Large intestine (tissue), 12 donors: ENCODE measurements at places on chromosomes 5 and 9. TPM values are rescaled to one million over a fixed set of nuclear protein-coding genes. Genes with fewer than 3 reads are reported as not detected.
A peak's percentile ranks its signal among the peaks of the same experiment; 100 is the strongest.

Gene HSDL2
- polyA plus RNA-seq: 49.3 TPM

Gene PCSK5
- 123 TPM for polyA plus RNA-seq

GRCh38 chr9:136838314-136839228 is 3.7 kb upstream of the AJM1 start:
- no peak for DNase-seq

Gene LHX6
- 1.1 TPM for polyA plus RNA-seq

Gene ABL1
- polyA plus RNA-seq: 50.9 TPM

Gene PCDHA13
- 0.72 TPM for polyA plus RNA-seq

Gene SLC6A19
- polyA plus RNA-seq: 295 TPM

GRCh38 chr5:39992617-39993202 is 567.9 kb upstream of the DAB2 start:
- DNase-seq: no peak

- no peak for DNase-seq
These were observed at the start of gene BRINP1 for GRCh38 chr9:119368681-119369581. Gene BRINP1, minus strand, starts transcription at chr9:119369435. Its CDS starts 56,080 bp downstream, at chr9:119313355.

GRCh38 chr5:150192462-150192861 is 2.6 kb downstream of the SLC6A7 start:
- no peak for DNase-seq

DNA sequence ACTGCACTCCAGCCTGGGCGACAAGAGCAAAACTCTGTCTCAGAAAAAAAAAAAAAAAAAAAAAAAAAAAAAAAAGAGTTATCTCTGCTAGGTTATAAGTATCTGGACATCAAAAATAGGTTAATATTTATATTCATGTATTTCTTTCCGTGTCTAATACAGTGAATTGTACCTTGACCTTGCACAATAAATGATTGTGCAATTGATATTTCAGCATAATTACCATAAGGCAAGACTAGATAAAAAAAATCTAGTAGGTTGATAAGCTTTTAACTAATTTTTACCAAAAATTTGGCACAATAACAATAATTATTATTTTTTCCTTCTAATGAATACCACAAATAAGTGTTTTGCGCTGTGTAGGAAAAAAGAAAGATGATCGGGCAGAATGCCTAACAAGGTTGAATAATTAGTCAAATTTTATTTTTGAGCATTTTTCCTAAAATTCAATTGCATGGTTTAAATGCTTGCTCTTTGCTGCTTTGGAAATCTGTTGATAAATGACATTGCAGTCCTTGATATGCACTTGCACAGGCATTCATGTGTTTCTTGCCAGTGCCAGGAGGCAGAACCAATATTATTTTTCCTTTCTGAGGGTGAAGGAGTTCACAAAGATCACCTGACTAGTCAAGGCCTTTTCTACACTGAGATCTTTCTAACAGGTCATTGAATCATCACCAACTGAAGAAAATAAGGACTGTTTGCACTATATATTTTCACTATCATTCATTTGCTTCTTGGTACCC is 127.5 kb downstream of the ARRDC3 start:
- DNase-seq: no peak

GRCh38 chr9:134533850-134534588 is 107.6 kb upstream of the COL5A1 start:
- DNase-seq: no peak

- DNase-seq: no peak
These were observed 2.7 kb upstream of the PLGRKT start for GRCh38 chr9:5440426-5440825.

GRCh38 chr9:114313186-114313585 is 9.7 kb upstream of the ORM1 start:
- no peak for DNase-seq

Gene SOWAHA
- 54.3 TPM for polyA plus RNA-seq

GRCh38 chr9:75471549-75472114 is 383.3 kb downstream of the OSTF1 start:
- no peak for DNase-seq

DNA sequence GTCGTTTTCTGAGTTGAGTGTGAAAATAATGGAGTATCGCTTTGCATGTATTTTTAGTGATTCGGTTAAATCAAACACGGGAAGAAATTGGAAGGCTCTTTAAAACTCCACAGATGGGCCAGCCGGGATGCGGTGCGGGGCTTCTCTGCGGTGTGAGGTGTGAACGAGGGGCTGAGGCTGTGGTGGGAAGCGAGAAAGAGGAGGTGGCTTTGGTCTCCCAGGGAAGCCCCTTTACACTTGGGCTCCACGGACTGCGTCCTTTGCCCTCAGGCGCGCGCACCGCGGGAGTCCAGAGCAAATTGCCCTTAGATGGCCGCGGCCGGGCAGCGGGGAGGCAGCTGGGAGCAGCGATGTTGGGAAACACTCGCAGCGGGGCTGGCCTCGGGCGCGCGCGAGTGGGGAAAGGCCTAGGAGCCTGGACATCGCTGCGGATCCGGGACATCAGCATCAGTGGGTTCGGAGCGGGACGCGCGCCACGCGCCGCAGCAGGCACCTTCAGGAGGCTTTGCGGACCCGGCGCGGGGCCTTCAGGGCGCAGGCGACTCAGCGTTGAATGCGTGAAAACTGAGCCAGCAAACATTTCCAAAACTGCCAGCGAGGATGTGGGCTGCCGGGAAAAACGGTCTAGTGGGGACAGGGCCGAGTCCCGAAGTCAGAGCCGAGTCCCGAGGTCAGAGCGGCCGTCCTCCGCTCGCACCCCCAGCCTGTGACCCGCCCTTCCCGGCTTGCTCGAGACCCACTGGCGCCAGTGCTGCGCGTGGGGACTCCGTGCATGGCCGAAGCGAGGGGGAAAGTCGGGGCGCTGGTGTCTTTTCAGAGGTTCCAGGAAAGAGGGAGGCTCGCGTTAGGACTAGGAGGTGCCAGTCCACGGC is 6.5 kb downstream of the IRX1 start:
- no peak for DNase-seq

GRCh38 chr9:113674436-113674835 is 201.7 kb upstream of the ZNF618 start:
- no peak for DNase-seq

DNA sequence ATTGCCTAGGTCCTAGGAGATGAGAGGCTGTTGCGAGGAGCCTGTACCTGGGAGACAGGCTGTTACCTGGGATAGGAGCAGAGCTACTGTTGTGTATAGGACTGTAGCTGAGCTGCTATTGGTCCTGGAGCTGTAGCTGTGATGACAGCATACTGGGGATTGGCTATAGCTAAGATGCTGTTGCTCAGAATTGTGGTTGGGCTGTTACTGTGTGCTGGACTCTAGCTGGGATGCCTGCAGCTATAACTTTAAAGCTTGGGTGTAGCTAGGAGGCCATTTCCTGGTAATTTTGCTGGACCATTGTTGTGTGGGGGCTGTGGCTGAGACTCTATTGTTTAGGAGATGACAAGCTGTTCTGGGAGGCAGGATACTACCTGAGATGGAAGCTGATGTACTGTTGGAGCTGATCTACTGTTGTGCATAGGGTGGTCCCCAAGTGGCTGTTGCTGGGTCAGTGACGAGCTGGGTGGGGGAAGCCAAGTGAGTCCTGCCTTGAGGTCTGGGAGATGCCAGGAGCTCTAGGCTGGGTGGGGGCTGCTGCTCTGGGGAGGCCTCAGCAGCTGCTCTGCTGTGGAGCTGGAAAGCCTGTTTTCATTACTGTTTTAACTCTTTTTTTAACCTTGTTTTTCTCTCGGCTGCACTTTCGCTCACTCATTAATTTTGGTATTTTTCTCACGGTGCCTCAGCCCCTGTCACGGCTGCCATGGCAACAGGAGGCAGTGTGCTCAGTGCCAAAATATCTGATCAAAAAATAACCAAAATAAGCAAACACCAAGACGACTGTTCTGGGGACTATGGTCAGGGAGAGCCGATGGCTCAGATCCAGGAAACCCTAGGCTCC is 3.0 kb upstream of the PCDH1 start:
- no peak for DNase-seq

Gene FCN2
- 0.04 TPM for polyA plus RNA-seq

DNA sequence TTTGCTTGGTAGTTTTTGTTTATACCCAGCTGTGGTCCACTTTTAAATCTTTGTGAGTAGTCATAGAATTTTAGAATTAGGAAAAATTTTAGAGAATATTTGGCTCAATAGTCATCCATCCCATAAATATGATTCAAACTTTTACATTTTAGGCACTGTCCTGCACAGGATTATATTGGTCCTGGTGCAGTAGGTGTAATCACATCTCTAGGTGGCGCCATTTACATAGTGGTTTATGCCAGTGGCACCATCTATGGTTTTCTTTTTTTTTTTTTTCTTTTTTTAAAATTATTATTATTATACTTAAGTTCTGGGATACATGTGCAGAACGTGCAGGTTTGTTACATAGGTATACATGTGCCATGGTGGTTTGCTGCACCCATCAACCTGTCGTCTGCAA is 260.7 kb upstream of the KCNN2 start:
- no peak for DNase-seq

DNA sequence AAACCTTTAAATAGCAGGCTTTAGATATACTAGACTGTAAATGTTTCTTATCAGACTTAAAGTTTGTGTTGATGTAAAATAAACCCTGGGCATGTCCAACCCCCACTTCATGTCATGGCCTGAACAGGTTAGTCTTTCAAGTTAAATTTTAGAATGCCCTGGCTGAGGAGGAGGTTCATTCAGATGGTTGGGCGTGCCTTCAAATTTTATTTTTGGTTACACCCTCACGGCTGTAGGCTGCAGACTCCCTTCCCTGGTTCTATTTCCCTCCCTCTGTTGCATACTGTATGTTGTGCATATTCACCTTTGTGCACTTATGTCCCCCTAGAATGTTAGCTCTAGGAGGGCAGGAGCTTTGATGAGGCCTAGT is 5.3 kb upstream of the BICD2 start:
- DNase-seq: no peak

Gene LCN10
- polyA plus RNA-seq: 7.8 TPM

DNA sequence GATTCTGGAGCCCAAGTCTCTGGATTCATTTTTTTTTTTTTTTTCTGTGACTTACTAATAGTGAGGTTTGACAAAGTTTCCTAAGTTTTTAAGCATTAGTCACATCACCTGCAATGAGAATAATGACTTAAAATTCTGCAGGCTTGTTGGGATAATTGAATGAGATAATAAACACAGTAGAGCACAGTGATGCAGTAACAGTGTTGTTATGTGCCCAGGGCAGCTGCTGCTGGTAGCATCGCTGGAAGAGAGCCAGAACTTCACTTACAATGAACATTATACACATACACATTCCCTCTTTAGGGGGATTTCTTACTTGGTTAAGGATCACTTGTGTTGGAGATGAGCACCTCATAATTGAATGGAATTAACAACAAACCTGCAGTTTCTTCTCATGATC is 78.9 kb downstream of the ALDH7A1 start:
- DNase-seq: no peak

DNA sequence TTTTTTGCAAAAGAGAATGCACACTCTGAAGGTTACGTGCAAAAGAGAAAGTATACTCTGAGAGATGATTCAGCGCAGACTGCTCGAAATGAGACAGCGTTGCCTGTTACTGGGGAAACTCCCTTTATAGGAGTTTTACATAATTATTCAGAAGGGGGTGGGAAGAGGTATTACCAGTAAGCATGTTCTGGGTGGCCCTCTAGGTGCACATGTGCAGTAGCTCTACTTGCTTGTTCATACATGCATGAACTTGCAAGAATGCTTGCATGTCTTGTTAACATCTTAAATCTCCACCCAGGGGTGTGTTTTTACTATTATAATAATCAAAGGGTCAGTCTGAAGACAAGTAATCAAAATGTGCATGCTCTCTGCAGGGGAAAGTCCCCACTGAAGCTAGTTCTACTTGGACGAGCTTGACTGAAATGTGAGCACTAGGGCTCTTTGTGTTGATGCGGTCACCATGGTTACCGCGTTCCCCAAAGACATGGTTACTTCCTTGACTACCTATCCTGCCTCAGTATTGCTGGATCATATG is 75.5 kb downstream of the SGCD start:
- no peak for DNase-seq

- DNase-seq: no peak
These were observed 21.1 kb upstream of the ZNF131 start for GRCh38 chr5:43099640-43100039.

GRCh38 chr5:151014680-151015343 is 5.6 kb upstream of the GPX3 start:
- peak; percentile 65 for DNase-seq

GRCh38 chr5:5531371-5531770 is 108.9 kb downstream of the ICE1 start:
- no peak for DNase-seq

DNA sequence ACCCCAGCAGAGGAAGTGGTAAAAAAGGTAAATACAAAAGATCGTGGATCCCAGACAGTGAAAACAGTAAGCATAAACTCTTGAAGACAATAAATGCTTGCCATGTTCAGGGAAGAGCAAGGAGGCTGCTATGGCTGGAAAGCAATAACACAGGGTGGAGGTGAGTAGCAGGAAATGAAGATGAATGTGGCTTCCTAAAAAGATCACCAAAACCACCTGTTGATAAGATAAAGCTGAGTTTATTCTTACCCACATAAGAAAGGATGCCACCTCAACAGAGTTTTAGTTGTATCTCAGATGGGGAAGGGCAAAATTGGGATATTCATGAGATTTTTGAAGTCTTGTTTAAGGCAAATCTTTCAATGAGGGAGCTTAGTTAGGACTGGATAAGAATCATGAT is 273.3 kb downstream of the MSX2 start:
- DNase-seq: no peak

Gene EGFLAM
- polyA plus RNA-seq: 4.4 TPM
